NCI-H1048 (cell line): ENCODE measurements at places on chromosomes 11 and 22.

- DNase-seq = no peak
Measured at GRCh38 chr11:70883973-70884623, 368.3 kb downstream of the SHANK2 start.

DNA sequence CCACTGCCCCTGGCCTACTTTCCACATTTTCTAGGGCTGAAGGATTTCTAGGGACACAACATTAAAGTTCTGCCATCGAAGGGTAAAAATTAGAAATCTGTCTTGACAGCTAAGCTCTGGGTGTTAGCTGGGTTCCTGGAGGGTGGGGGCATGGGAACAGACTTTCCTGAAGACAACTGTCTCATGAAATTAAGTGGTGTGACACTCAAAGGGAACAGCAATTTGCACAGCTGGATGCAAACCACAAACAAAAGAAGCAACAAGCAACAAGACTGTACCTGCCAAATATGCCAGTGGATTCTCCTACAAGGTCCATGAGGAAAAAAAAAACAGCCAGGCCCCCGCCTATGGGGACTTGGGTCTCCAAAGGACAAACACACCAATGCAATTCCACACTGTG is 32.5 kb downstream of the WT1 start:
- DNase-seq = no peak

DNA sequence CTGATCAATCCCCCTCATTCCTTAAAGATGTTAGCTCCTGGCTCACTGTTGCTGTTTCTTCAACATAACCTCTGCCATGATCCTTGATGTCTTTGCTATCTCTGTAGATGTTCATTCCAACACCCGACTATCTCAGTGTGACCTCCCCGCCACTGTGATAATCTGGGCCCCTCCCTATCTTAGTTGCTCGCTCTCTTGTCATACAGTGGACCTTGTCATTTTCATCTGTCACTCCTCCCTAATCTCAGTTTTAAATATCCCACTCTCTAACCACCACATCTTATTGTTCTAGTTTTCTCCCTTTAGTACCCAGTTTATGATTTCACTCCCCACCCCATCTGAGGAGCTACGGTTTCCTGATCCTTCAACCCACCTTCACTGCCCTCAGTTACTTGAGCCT is 379.2 kb downstream of the SOX6 start:
- DNase-seq = no peak

- DNase-seq = no peak
Measured at GRCh38 chr22:27252282-27253049, 549.1 kb downstream of the MN1 start.

DNA sequence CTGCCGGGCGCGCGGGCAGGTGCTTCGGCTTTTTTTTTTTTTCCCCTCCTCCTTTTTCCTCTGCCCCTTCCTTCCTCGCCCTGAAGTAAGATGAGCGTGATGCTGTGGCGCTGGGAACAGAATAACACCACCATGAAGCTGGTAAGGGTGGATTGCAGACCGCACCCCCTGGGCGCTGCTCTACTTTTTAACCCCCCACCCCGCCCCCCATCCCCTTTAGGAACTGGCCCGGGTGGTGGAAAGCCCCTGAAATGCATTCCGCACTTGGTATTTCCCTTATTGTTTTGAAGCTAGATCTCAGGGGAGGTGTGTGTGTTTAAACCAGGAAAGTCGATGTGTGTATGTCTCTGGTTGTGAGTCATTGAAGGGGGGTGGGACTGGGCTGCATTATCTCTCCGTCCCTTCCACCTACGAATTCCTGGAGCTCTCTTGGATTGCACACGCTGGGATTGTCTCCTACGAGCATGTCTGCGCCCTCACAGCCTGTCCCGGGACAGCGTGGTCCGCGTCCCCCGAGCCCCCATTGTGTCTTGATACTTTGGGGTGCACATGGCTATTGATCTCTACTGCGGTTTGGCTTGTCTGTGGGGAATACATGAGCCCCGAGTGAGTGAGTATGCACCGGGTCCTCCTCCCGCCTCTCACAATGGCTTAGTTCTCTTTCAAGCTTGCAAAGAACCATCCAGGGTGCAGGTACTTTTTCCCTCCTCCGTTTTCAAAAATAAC is 64.9 kb downstream of the NAV2 start:
- no peak for DNase-seq

DNA sequence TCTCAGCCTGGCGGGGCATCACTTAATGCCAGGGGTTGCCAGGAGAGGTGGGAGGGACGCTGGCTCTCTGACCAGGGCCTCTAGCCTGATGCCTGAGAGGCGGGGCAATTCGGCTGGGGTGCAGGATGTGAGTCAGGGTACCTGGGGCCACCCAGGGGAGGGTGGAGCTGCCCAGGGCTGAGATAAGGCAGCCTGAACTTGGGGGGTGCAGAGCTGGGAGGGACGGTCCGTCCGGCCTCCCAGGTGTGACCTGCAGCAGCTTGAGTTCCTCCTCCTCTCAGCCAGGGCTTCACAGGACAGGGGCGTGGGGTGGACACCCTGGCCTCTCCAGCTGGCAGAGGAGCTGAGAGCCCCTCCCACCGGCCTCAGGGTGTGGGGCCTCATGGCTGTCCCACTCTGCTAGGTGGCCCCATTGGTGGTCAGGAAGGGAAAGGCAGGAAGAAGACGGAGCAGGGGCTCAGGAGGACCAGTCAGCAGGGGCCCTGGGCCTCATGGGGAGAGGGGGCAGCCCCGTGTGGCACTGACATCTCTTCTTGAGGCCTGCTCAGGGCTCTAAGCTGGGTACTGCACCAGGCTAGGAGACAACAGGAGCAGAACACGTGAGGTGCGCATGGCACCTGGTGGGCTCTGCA is 942 bp upstream of the RPS6KA4 start:
- no peak for DNase-seq

- DNase-seq = peak; percentile 100
Measured at GRCh38 chr11:63838678-63839507, at the start of gene MARK2. MARK2 (plus strand) TSS chr11:63839110; CDS start chr11:63839507, 397 bp downstream.

GRCh38 chr22:38793721-38794466 is at the start of gene DNAL4:
DNAL4 (minus strand) TSS chr22:38794143; CDS start chr22:38782731, 11,412 bp downstream.
- peak; percentile 88 for DNase-seq

DNA sequence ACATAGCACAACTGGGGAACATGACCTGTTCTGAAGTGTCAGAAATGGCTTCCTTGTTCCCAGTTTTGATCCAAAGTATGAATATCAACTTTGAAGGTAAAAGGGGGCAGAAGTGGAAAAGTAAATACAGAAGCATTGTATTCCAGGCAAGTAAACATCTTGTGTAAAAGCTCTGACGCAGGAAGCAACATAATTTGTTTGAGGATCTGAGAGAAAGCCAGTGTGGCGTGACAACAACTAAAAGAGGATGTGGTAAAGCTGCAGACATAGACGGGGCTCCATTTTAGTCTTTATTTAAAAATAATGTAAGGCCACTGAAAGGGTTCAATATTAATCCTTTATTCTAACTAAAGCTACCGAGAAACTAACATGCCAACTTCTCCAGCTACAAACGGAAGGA is 310.2 kb downstream of the DLG2 start:
- DNase-seq = no peak

DNA sequence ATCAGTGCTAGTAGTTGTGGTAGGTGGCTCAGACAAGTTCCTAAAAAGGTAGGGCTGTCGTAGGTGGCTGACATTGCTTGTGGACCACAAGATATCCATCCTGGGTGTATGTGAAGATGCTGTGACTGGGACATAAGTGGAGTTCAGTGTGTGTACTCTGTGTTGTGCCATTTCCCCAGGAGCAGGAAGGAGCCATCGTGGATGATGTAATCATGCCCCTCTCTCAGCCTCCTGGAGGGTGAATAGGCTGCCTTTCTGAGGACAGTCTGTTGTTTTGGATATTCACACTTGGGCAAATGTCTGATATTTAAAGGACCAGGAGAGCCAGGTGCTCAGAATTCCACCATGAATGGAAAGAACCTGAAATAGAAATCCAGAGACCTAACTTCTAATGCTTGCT is 2.7 kb downstream of the HEPHL1 start:
- DNase-seq = no peak

DNA sequence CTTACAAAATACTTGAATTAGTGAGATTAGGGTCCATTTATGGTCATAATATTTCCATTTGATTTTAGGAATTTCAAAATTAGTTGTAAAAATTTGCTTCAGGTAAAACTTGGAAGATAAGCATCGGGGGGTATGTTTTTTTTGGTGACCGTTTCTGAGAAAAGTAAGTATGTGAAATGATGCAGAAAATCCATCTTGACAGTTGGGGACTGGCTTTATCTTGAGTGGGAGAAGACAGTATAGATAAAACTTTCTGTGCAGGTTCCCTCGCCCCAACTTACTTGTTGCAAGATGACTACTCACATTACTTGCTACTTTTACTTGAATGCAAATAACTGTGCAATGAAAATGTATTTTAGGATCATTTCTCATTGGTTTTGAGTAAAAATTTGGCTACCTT is 49.5 kb downstream of the DNAJC24 start:
- no peak for DNase-seq

DNA sequence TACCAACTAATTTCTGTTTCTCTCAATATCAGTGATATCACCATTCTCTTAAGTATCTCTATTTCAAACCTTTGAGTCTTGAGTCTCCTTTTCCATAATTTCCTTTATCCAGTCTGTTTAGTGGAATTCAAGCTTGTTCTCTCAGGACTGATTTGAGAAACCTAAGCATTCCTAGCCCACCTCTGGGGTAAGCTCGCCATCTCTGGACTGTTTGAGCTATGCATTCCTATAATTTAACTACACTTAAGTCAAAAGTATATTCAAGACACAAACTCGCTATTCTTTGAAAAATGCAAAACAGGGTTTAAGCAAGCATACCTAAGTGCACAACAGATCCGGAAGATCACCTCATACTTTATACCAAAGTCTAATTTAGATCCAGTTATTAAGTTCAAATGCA is 2.1 kb upstream of the DLAT start:
- no peak for DNase-seq
